Smooth muscle cell of bladder (primary cell): ENCODE measurements at places on chromosomes 2 and 18. TPM values are rescaled to one million over a fixed set of nuclear protein-coding genes. Genes with fewer than 3 reads are reported as not detected.

The GPC1 gene
- 52.1 and 57.9 TPM in 2 replicates for total RNA-seq

The FBXO48 gene
- total RNA-seq = 0.28 TPM in 2 replicates

The LRRTM1 gene
- not detected in 2 replicates for total RNA-seq

The PDE11A gene
- total RNA-seq = under 0.01 TPM in 2 replicates
